NCI-H2171 treated with DMSO at 0.1 percent for 48 hours (cell line): ENCODE measurements at places on chromosomes 7 and 10.

- DNase-seq = no peak
These were observed 74.3 kb upstream of the ASAH2 start for GRCh38 chr10:50325449-50326171.

GRCh38 chr10:38147686-38148085 is 53.5 kb downstream of the ZNF37A start:
- no peak for DNase-seq

DNA sequence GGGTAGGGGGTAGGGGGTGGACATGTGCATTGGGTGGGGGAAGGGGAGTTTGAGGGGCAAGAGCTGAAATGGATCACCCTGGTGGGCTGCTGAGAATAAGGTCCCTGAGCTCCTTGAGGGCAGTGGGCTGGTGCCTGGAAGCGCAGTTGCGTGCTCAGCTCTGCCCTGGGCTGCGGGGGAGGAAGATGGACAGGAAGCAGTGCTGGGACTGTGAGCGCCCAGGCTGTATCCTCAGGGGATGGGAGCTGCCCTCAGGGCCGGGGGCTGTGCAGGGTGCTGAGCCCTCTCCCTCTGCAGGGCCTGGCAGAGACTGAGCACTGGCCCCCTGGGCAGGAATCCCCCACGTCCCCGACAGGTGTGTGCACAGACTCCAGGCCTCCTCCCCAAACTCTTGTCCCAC is 24.4 kb upstream of the ZNF467 start:
- DNase-seq = no peak

DNA sequence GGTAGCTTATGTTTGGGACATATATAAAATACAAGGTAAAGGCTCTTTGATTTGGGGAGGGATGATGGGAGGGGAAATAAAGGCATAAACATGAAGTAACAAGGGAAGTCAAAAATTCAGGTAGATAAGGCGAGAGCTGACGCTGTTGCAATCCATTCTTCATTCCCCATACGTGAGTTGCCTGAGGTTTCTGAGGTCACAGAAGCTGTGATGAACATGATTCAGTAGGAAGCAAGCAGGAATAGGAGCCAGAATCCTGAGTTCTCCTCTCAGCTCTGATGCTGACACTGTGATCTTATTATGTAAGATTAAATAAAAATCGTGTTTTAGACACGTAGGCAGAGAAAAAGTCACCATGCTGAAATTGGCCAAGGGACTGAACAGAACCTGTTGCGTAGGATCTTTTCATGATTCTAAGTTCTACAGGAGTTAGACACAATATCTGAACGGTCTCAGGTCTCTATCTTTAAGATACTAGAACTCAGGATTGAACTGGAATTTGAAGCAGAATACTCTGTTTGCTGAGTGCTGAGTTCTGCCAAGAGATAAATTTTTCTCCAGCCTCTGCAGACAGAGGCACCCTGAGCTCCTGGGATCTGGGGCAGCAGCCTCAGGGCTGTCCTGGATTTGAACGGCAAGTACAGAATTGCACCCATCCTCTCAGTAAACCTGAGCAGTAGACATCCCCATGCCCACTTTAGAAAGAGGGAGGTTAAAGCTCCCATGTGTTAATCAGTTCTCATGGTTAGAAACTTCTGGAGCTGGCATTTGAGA is 21.0 kb downstream of the KLF6 start:
- DNase-seq = no peak

DNA sequence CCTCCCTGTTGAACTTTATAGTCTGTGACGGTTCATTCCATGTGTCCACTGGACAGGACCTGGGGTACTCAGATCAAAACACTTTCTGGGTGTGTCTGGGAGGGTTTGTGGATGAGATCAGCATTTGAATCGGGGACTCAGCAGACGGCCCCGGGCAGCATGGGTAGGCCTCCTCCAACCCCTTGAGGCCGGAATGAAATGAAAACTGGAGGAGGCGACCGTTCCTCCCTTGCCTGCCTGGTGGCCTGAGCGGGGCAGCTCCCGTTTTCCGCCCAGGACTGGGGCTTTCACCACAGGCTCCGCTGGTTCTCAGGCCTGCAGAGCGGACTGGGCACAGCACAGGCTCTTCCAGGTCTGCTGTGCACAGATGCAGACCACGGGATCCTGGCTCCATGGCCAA is 247.7 kb downstream of the MAD1L1 start:
- no peak for DNase-seq

GRCh38 chr10:27745732-27746396 is at the start of gene MKX:
Gene MKX, minus strand, starts transcription at chr10:27745819. Its CDS starts 2,404 bp downstream, at chr10:27743415.
- peak; percentile 1 for DNase-seq

DNA sequence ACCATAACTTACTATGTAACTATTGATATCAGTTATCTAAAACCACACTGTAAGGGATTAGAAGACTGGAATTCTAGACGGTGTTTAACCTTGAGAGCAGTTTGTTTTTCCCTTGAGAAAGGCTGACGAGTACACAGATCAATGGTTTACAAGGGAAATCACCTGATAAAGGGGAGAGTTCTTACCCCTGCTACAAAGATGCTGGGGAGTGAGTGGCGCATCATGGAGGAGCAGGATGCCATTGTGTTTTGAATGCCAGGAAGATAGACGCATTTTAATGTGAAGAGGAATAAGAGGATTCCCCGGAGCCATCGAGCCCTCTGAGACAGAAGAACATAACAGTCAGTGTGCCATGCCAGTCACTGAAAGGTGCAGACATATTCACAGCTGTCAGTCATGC is 145.2 kb downstream of the PKD1L1 start:
- DNase-seq = peak; percentile 52

- DNase-seq = no peak
These were observed 129.8 kb downstream of the KCND2 start for GRCh38 chr7:120402801-120403200.

DNA sequence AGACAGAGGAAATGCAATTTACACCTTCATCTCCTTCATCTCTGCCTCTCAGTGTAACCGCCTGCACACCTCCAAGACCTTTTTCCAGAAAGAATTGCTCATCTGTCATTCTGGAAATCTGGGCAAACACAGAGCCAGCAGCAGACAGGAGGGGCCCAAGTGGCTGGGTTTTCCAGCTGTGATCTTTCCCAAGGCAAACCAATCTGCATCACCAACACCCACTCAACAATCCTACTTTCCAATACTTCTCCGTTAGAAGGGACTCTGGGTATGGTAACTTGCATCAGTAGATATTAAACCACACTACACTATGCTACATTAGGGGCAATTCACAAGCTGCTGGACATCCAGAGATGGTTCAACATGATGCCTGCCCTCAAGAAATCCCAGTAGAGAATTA is 781.8 kb upstream of the AUTS2 start:
- no peak for DNase-seq

- DNase-seq = no peak
These were observed 18.9 kb downstream of the CAMK2G start for GRCh38 chr10:73855413-73855812.

GRCh38 chr7:83065714-83066113 is 97.0 kb downstream of the PCLO start:
- DNase-seq = no peak

- no peak for DNase-seq
These were observed 175.3 kb downstream of the RAPGEF5 start for GRCh38 chr7:22181663-22182062.

GRCh38 chr10:18252086-18252485 is 111.9 kb downstream of the CACNB2 start:
- no peak for DNase-seq

DNA sequence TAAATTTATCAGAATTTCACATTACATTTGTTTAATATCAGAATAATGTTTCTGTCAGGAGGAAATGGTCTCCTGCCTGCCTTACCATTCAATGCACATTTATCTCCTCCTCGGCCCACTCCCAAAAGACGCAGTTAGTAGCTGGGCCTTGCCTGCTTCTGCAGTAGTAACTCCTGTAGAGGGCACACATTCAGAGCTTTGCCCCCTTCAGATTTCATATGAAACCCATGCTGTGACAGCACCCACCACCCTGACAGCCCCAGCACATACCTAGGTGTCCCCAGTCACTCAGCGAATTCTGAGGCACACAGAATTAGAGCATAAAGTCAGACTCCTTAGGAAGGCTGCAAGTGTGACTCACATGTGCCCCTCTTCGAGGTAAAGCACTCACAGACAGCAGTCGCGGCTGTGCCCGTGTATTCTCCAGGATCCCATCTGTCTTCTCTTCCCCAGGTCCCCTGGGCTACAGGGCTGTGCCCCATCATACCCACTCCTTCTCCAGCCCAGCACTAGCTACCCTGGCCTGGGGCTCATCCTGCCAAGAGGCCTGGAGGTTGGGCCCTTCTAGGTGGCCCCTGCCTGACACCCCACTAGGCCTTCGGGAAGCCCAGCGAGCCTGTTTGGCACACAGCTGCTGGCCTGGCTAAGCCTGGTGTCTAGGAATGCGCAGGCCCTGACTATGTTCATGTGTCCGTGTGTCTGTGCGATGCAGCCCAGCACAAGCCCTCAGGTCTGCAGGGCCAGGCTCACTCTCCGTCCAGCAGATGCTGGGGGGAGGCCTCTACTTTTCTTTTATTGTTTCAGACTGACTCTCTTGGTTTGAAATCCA is 4.7 kb upstream of the DEPP1 start:
- no peak for DNase-seq

- no peak for DNase-seq
These were observed 21.7 kb downstream of the PLAU start for GRCh38 chr10:73932620-73933112.

DNA sequence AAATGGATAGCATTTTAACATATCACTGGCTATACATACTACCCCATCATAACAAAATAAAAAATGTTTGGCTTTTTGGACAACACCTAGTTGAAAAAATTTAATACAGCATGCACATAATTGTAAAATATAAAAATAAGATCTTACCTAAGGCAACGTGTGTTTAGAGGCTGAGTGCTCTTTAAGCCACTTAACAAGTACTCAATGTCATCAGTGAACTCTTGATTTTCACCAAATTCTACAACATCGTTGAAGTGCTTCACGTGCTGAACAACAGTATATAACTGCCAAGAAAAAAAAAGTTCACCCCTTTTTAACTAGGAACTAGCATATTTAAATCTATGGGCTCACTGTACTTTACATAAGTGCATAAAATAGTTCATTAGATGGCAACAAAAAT is 49.5 kb downstream of the WAPL start:
- DNase-seq = no peak

DNA sequence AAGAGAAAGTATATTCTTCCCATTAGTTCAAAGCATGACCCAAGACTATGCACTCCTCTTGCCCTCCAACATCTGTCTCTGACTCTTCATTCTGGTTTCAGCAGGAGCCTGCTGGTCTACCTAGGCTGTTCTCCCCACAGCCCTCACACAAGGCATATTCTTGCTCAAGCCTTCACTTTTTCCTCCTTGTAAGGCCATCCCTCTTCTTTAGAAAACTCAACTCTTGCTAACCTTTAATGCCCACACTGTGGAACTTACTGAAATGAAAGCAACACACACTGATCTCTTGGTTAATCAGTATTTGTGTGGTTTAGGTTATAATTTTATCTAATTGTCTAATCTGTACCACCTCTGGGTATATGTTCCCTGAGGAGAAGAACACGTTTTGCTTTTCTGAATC is 75.8 kb downstream of the PRKCQ start:
- no peak for DNase-seq

DNA sequence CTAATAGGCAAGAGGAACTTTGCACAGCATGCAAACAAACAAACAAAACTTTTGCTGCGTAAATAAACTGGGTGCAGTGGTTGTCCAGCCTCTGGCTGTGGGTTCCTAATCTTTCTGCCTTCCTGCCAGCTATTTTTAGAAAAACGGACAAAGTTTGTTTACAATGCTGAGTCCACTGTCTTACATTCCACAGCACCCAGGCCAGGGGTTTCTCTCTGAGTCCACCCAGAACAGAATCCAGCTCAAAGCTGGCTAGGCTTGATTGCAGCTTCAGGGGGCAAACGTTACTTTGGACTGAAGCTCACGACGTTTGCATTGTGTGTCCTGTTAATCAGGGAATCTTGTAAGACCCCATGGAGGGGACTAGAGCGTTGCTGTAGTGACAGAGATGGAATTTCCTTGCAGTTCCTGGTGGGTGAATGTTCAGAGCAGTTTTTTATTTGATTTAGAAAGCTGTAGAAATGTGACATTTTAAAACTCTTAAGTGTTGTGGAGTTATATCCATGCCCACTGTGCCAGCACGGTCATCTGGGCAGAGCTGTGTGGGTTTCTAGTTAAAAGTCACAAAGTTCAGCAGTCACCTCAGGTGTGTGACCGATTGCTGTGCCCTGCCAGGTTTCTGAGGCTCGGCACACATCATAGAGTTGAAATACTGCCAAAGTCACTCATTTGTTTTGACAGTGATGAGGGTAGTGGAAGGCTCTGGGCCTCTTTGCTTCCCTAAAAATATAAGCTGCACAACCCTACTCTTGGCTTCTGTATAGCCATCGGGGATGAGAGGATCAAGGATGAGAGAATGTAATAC is 247.0 kb downstream of the STK31 start:
- no peak for DNase-seq

GRCh38 chr7:129299889-129300288 is 75.1 kb downstream of the AHCYL2 start:
- no peak for DNase-seq

DNA sequence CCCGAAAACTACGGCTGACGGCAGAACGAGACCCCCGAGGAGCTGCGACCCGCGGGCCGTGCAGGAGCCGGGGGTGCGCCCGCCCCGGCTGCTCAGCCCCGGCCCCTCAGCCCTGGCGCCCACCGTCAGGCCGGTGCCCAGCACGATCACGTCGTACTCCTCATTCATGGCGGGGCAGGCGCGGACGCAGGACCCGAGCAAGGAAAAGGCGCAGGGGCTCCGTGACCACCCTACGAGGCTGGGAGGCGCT is 218 bp downstream of the GDI2 start:
- no peak for DNase-seq

GRCh38 chr7:118327174-118327573 is 102.7 kb downstream of the ANKRD7 start:
- no peak for DNase-seq

GRCh38 chr10:132958883-132959558 is 16.7 kb upstream of the CFAP46 start:
- no peak for DNase-seq

DNA sequence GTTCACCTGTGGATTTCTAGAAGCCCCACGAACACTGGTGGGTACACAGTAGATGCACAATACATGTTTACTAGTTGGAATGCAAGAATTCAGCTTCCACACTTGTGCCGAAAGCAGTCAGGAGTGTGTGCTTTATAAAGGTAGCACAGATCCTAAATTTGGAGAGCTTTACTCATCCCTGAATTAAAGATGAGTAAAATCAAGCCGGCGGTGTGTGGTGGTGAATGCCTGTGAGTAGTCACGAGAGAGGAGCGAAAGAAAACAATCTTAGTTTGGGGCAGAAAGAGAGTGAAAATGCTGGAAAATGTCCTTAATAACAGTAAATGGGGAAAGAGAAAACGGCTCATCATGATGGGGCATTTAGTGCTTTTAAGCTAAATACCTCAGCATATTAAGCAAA is 13.6 kb upstream of the ENO4 start:
- no peak for DNase-seq

DNA sequence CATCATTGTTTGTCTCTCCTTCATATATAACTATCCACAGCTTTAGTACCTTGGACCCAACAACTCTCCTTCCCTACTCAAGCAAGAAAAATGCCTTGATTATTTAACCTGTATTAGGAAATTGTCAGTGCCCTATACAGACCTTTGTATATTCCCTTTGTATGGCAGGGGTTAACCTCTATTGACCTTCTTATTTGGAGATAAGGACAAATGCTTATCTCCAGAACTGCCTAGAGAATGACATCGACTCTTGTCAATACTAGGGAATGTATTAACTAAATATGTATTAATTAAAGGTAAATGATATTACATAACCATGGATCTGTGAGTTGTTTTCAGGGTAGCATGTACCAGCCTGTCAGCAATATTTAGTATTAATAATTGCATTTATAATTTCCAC is 10.4 kb upstream of the AKR1D1 start:
- DNase-seq = no peak
